ENCODE measurements at places on chromosomes 12 and 14.

DNA sequence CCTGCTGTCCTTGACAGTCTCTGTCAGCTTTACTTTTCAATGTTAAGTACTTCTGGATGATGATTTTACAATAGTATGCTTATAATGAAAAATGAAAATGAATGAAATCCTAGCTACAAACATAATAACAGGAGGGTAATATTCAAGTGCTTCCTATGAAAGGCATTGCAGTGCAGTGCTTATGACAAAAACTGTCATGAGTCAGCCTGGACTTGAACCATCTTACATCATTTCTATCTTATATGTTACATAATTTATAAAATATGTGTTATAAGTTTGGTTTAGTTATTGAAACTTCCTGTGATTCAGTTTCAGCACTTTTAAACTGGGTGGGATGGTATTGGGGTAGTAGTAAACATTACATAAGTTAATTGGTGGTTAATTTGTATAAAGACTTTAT, 451.7 kb downstream of the TMEM117 start:
- DNase-seq = no peak

DNA sequence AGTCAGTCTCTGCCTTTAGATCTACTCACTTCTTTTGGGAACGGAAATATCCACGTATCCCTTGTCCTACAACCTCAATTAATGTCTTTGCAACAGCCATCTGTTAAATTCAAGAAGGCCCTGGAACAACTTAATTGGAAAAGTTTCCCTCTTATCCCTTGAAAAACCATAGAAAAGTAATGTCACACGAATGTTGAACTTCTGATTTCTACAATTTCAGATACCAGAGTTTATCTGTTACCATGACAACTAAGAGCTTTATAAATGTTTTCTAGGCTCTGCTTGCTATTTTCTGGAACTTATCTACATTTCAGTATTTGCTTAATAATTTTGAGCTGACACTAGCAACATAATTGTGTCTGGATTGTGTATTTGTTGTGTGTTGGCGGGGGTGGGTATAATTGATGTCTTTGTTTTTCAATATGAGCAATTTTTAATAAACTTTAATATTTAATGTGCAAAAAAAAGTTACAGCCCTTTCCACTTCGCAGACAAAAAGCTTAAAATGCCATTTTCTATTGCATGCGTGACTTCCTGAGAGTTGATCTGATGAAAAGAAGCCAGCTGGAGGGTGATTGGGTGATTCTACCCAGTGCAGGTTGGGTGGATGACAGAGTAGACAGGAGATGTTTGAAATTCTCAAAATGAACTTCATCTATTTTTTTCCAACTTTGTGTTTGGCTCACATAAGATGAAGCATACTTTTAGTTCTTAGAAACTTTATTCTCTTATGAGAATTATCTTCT, 11.8 kb upstream of the EDDM3A start:
- DNase-seq = no peak

DNA sequence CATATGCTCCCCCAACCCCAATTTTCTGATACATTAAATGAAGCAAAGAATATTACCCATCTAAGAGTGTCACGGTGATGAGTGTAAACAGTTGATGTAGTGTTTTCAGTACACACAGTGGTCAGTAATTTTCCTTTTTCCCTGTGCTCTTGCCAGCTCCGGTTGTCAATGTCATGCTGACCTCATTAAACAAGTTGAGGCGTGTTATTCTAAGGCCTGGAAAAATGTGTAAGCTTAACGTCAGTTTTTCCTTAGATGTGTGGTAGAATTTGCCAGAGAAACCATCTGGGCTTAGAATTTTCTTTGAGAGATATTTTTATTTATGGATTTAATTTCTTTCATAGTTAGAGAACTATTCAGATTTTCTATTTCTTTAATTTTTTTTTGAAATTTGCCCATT, 11.7 kb upstream of the SERPINA6 start:
- no peak for DNase-seq

DNA sequence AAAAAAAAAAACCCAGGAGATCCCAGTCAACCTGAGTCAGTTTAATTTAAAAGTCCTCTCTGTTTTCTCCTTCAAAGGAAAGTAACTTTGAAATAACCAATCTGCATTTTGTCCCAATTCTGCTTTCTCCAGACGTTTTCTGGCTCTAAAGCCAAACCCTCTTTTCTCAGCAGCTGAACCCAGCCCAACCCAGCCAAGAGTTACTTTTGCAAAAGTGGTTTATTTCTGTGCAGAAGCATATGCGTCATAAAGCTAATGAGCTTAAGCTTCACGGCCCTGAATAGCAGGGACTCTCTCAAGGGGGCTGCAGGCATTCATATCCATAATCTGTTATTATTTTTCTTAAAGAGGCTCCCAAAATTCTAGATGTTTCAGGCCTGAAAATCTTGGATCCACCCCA, 176.6 kb downstream of the GALC start:
- DNase-seq = no peak

- no peak for DNase-seq
These were observed 696.1 kb downstream of the DIO2 start for GRCh38 chr14:79515158-79515557.

GRCh38 chr14:100779691-100780080, 46.2 kb upstream of the MEG3 start:
- no peak for DNase-seq

DNA sequence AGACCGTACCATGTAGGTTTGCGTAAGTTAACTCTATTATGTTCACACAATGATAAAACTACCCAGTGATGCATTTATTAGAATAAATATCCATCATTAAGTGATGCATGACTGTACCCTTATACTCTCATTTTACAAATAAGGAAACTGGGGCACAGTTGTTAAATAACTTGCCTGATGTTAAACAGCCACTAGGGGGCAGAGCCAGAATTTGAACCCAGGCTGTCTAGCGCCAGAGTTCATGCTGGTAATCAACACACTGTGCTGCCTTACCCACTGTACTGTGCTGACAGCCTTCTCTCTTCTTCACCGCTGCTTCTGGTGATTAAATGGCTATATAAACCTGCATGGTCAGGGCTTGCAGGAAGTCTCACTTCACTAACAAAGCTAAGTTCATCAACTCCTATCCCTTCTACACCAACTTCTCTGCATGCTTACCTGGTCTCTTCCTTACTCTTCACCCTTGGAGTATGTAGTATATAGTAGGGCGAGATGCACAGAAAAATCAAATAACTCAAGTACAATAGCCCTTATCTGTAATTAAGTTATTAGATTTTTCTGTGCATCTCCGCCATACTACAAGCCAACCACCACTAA, 43.6 kb upstream of the APPL2 start:
- peak; percentile 8 for DNase-seq

- DNase-seq = no peak
These were observed 549.5 kb downstream of the VRK1 start for GRCh38 chr14:97346675-97347074.

DNA sequence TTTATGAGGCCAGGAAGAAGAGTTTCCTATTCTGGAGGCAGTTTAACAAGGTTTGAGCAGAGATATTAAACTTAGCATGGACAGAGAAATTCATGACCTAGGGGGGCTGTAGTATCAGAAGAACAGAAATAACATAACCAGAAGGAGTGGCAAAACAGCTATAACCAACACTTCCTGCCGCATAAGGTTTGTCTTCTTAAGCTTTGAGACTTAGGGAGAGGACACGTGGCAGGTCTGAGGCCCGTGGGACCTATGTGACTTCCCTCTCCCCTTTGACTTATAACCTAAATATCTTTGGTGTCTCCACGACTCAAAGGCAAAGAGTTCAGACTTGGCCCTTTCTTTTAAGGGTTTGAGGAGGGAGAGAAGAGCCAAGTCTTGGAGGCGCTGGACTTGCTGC, 119.1 kb upstream of the PZP start:
- no peak for DNase-seq

DNA sequence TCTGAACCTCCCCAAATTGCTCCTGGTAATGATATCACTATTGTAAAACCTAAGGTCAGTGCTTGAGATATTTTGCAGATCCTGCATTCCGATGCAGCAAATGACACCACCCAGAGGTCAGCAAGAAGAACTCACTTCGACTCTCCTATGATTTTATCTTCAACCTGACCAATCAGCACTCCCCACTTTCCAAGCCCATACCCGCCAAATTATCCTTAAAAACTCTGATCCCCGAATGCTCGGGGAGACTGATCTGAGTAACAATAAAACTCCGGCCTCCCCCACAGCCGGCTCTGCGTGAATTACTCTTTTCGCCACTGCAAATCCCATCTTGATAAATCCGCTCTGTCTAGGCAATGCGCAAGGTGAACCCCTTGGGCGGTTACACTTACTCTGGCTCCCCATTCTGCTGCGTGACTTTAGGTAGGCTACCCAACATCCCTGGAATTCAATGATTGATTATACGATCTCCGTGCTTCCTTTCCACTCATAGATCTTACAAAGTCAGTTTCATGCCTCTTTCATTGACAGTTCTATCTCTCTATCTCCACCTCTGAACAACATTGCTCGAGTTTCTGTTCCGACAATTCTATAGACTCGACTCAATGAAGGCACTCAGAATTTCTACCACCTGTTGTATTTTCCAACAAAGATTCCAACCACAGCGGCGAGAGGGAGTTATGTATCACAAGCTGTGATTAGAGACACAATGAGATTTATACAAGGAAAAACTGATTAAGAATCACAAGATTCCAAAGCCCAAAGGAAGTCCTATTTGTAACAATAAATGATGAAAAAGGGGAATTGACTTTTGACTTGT, 939 bp downstream of the NPC2 start:
- peak; percentile 23 for DNase-seq

DNA sequence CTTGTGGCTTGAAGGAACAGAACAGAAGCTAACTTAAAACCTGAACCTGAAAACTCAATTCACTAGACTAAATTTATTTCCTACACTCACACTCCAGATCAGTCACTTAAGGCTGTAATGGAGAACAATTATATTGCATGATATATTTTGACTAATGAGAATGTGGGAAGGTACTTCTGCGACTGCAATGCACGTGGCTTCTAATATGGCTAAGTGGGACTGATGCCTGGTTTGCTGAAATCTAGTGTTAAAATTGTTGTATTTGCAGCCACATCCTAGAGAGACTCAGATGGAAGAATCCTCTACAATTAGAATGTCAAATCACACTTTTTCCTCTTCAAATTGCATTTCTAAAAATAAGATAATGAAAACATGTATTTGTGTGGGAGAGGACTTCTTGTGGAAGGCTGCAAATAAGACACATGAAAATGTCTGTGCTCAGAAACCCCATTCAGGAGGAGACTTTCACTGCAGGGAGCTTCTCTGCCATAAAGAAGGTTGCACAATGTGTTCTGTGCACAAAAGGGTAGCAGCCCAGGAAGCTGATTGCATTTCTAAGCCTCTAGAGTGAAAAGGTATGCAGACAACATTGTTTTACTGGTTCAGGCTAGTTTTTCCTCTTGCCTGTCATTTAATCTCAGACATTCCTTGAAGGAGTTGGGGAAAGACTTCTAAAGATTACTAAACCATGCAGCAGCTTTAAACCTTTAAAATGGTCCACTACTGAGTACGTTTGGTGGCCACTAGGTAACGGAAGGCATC, 224.3 kb downstream of the NEDD1 start:
- no peak for DNase-seq

DNA sequence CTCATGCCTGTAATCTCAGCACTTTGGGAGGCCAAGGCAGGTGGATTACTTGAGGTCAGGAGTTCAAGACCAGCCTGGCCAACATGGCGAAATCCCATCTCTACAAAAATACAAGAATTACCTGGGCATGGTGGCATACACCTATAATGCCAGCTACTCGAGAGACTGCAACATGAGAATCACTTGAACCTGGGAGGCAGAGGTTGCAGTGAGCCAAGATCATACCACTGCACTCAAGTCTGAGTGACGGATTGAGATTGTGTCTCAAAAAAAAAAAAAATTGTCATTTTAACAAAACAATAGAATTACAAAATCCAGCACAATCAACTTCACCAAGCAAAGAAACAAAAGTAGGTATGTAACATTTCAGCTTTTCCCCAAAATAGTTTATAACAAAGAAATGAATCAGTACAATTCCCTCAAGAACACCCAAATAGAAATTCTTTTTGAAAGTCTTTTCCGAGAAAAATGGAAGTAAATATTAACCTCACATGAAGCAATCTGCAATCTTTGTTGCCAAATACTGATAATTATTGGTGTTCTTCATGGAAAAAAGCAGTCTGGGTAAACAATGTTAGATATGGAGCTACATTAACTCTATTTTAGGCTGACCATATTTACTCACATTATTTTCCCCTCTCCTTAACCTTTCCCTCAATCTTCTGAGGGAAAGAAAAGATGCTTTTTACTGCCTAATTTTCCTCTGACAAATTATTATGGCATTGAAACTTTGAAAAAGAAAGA, 165.9 kb upstream of the ATF7IP start:
- DNase-seq = no peak

GRCh38 chr12:111158992-111159391, 209.9 kb downstream of the PHETA1 start:
- no peak for DNase-seq

GRCh38 chr14:68441542-68441941, 351.3 kb downstream of the ZFP36L1 start:
- DNase-seq = no peak

DNA sequence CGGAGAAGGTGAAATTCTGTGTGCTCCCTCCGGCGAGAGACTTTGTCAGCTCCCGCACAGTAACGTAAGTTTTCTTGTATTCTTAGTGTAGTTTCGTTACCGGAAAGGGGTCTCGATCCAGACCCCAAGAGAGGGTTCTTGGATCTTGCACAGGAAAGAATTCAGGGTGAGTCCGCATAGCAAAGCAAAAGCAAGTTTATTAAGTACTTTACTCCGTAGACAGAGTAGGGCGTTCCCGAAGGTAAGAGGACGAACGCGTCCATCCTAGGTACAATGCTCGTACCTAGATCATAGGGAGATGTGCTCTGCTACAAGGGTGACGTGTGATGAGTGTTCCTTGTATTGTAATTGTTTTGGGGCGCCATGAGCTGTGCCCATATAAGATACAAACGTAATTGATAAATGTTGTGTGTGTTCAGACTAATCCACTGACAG, 293 bp downstream of the IFI27L1 start:
- no peak for DNase-seq

DNA sequence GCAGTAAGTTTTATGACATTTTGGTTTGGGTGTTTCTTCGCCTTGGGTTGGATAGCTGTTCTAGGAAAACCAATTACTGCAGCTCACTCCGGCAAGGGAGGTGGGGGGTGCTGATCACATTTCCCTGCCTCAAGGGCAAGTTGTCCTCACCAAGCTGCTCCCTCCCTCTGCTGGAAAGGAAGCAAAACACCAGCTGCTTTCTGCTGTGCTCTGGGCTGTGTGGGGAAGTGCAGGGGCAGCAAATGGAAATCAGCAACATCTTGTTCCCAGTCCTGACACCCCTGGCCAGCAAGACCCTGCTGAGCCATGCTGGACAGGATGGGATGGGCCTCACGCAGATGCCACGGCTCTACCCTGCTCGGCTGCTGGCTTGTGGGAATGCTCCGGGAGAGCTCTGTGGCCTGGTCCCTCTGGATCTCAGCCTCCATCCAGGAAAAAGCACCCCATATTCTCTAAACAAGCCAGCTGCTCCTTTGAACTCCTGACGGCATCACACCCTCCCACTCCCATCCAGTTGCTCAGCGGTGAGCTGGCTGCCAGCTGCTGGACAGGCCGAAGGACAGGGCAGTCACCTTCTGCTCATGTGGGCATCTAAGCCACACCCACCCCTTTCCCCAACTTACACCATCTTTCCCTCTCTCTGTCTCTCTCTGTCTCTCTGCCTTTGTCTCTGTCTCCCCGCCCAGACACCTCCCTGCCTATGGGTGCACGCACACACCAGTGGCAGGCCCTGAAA, 52.4 kb upstream of the EIF5 start:
- DNase-seq = no peak

All from muscle of arm (tissue), 14 donors.